ENCODE measurements at places on chromosomes 6 and 20.

- no peak for DNase-seq
Observed at GRCh38 chr6:148358196-148358785, 15.7 kb downstream of the SASH1 start.

DNA sequence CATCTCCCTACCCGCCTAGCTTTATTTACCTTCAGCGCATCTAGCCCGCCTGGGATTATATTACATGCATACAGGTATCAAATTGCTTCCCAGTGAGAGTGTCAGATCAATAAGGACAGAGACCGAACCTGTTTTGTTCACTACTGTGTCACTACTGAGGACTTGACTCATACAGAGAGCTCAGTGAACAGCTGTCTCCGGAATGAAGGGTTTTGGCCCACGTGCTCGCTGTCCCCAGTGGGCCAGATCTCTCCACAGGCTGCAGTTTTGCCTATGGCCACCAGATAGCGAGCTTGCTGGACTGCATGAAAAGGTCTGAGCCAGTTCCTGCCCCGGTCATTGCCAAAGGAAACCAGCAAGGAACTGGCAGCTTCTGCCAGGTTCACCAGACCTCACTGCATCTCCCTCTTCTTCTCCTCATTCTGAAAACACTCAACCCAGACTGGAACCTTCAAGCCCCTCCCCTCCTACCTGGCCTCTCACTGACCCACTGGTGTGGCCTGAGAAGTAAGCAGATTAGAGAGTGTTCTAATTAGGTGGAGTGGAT is 150.8 kb downstream of the ZMYND8 start:
- no peak for DNase-seq

- DNase-seq = no peak
Observed at GRCh38 chr6:70210462-70210861, 92.4 kb downstream of the COL9A1 start.

DNA sequence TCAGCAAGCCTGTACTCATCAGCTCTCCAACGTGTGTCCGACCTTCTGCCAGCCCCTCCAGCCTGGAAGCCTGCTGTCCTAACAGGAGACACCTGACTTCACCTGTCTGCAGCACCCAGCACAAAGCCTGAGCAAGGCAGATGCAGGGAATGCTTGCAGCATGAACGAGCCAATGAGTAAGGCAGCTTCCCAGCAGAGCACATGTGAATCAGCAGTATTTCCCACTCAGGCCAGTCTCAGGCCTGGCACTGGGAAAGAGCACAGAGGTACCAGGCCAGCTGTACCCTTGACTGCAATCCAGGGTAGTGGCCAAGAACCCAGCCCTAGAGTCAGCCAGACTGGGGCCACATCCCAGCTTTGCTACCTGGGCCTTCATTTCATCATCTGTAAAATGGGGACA is 120.8 kb downstream of the MAFB start:
- no peak for DNase-seq

DNA sequence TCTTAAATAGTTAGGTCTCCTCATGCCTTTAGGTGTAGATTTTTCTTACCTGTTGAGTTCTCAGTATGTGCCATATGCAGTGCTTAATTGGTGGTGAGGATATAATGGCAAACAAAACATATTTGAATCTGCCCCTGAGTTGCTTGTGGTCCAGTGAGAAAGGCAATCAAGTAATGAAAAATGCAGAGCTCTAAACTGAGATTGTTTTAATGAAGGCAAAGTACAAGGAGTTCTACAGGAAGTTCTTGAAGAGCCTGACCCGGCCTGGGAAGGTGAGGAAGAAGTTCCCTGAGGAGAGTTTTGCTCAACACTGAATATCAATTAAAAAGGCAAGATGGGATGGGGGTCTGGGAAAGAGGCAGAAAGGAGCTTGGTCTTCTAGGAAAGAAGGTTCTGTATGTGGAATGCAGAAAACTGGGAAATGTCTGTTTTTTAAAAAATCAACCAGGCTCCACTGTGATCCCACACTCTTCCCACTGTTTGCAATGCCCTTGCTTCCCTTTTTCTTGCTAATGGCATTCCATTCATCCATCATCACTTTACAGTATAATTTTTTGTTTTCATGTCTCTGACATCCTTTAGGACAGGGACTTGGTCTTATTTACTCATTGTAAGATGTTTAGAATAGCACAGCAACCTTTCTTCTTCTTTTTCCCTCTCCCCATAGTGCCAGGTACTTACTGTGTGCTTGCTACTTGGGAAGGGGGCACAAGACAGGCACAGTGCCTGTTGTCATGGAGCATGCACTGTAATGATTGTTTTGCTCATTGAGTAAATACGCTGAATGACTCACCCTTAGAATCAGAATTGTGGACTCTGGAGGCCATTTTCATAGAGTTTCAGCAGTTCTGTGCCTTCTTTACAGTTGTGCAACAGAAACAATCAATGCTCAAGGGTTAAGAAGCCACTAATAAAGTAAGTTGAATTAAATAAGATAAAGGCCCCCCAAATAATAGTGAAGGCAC is 64.3 kb downstream of the ANKS1A start:
- DNase-seq = no peak

- DNase-seq = no peak
Observed at GRCh38 chr20:56566621-56567020, 33.6 kb downstream of the FAM209B start.

DNA sequence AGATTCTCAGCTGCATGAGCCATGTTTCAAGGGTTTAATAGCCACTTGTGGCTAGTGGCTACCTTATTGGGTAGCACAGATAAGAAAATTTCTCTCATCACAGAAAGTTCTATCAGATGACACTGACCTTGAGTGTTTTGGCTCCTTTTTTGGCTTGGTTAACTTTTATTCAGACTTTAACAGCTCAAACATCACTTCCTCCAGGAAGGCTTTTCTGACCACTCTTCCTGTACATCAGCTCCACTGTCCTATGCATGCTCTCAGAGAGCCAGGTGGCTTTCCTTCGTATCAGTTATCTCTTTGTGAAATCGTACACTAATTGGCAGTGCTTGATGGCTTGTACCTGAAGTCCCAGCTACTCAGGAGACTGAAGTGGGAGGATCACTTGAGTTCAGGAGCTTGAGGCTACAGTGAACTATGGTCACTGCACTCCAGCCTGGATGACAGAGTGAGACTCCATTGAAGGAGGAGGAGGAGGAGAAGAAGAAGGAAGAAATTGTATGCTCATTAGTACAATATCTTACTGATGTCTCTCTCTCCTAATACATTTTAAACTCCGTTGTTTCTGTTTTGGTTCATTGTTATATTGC is 10.7 kb downstream of the MAFB start:
- no peak for DNase-seq

DNA sequence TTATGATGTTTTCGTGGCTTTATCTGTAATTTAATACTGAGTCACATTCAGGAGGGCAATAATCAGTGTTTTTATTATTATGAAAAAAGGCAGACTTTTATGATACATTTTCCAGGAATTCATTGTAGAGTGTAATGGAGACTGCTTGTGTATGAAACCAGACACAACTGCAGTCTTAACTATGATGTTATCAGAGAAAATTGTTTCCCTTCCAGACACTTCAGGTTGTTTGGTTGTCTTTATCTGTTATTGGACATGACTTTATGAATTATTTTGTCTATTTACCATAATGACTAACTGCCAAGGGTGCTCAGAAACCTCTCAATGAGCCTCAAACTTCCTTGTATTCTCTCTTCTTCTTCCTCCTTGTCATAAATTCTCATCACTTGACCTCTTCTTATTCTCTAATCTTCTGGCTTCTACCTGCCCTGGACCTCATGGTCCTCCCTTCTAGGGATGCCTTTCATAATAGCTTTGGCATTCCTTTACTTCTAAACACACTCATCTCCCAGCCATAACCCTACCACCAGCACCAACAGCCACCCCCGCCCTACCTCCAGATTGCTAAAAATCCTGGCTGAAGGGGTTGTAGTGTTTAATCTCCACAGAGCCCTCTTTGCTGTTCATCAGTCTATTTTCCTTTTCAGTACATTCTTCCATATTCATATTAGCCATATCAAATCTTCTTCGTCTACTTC is 492.5 kb downstream of the CDKAL1 start:
- DNase-seq = no peak

DNA sequence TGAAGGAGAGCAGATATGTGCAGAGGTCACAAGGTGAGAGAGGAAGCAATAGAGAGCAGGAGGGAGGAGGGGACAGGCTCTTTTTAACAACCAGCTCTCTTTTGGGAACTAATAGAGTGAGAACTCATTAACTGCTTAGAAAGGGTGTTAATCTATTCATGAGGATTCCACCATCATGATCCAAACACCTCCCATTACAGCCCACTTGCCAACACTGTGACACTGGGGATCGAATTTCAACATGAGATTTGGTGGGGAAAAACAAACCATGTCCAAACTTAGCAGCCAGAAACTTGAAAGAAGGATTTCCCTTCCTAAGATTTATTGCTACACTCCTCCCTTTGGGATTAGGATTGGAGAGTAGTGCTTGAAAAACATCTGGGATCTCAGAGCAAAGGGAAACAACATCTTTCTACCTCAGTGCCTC is 135.5 kb upstream of the PLCB4 start:
- DNase-seq = no peak

- no peak for DNase-seq
Observed at GRCh38 chr20:8667306-8667705, 401.6 kb upstream of the PLCB4 start.

DNA sequence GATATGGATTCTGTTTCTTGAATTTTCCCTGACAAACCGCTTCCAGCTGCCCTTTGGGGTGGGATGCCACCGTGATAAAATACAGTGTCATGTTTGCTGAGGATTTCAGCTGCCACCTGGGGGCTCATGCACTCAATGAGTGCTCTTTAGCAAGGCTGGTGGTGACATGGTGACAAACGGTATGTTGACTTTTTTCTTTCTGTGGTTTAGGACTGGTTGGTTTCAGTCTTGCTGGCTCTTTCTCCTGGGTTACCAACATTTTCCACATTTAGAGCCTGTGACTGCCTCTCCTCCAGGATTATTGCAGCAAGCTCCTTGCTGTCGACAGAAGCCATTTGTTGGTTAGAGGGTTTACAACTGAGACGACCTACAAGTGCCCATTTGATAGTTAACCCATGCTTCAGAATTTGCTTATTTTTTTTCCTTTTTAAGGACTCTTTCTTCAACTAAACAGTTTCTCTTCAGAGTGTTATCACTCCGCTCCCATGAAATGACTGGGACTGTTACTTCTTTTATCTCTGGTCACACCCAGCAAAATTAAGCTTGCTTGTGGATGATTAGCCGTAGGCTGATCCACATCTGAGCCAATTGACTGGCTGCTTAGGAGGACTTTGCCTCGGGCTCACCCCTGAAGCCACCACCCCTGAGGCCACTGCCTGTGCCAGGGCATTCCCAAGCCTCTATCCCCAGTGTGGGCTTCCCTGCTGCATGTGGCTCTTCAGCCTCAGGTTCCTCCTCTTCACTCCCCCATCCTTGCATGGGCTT is 48.4 kb upstream of the CDYL start:
- no peak for DNase-seq

GRCh38 chr6:5215799-5216198 is 45.0 kb downstream of the LYRM4 start:
- no peak for DNase-seq

GRCh38 chr20:12203981-12204380 is 286.3 kb downstream of the BTBD3 start:
- no peak for DNase-seq

GRCh38 chr6:16547587-16547986 is 213.7 kb downstream of the ATXN1 start:
- no peak for DNase-seq

GRCh38 chr6:32432050-32432450 is 7.6 kb upstream of the HLA-DRA start:
- DNase-seq = peak; percentile 53

- DNase-seq = no peak
Observed at GRCh38 chr6:4848382-4849068, 72.3 kb downstream of the CDYL start.

DNA sequence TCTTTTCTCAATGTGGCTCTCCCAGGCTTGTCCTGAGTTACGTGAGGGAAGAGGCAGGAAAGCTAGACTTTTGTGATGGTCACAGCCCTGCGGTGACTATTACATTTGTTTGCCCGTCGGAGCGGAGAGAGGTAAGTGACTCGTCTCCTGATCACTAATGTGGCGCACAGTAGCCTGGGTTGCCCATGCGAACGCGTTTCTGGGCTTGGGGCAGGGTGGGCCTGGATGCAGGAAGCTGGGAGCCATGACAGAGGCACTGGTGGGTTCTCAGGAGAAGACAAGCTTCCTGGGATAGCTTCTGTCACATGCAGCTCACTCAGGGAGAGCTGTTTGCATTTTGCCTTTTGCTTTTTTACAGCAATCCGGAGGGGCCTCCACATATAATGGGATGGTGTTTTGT is 60.6 kb downstream of the IGF2R start:
- no peak for DNase-seq

GRCh38 chr20:22556565-22557056 is 27.8 kb downstream of the FOXA2 start:
- no peak for DNase-seq

DNA sequence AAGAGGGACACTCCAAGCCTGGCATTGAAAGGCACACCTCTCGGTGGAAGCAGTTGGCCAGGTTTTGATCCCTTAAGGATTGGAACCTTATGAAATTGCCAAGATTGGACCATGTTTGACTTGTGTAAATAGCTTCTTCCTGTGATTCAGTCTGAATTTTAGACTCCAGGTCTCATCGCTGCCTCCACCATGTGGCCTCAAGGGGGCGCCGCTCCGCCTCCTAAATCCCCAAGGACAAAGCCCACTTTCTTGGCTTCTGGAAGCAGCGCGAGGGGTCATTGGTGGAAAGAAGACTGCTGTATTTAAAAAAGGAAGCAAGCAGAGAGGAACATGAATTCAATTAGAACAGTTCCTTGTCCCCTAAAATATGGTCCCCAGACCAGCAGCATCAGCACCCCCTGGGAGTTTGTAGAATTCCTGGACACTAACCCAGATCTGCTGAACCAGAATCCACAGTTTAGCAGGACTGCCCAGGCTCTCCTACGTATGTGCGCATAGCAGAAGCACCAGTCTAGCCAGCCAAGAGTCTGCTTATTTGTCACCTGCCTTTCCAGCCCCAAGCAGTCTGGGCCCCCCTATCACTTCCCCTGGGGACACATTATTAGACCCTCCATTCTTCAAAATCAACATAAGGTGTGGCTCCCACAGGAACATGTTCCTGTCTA is 108.5 kb downstream of the LY86 start:
- DNase-seq = peak; percentile 48

DNA sequence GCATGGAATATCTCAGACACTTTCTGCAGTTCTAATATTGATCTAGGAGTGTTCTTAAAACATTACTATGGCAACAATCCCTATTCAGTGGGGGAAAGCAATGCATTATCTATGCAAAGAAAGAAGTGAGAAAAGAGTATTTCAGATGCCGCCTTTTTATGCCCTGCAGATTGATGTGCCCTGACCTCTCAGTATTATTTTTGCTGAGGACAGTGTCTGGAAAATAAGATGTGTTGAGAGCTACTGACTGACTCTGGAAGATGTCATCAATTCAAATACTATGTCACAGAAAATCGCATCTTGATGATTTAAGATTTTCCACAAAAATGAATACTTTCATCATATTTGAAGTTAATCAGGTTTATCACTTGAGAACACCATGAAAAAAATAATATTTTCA is 22.9 kb upstream of the SPACA1 start:
- DNase-seq = no peak

DNA sequence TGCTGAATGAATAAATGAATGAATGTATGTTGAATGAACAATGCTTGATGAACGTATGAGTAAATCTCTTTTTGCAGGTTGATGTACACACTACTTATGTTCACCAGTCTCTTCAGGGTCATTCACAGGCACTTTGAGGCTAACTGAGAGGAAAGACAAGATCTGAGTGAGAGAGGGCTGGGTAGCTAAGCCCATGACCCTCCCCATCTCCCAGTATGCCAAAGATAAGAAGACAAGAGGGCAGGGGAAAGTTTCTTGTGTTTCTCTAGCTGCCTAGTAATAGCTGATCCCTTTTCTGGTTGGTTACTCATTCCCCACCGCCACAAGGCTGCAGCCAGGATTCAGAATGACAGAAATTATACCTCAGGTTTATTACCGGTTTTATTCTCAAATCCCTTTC is 90.7 kb downstream of the CEP57L1 start:
- DNase-seq = no peak
